GM03348 (cell line): ENCODE measurements at places on chromosomes 7 and 10.
A peak's percentile ranks its signal among the peaks of the same experiment; 100 is the strongest.

GRCh38 chr7:24981171-24981951 is 1.4 kb upstream of the OSBPL3 start:
- DNase-seq, result peak; percentile 76

DNA sequence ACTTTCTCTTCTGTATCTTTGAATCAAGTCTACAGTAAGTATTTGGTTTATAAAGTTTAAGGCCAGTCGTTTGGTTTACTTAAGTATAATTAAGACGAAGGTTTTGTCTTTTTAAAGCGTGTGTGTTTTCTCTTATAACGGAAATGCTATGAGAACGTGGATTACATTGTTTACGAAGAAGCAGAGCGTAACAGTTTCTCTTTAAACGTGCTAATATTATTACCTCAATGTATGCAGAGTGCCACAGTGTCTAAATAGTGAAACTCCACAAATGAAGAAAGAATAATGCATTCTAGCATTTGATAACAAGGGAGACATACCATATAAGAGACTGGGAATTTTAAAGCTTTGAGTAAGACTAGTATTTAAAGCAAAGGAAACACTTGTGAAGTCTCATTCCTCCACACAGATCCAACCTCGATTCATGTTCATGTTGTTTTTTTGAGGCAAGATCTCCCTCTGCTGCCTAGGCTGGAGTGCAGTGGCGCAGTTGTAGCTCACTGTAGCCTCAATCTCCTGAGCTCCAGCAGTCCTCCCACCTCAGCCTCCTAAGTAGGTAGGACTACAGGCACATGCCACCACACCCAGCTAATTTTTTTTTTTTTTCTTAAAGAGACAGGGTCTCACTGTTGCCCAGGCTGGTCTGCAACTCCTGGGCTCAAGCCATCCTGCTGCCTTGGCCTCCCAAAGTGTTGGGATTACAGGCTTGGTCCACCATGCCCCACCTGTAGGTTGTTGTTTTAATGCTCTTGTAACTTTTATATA is 75.1 kb downstream of the ANKRD61 start:
- DNase-seq, result peak; percentile 9

DNA sequence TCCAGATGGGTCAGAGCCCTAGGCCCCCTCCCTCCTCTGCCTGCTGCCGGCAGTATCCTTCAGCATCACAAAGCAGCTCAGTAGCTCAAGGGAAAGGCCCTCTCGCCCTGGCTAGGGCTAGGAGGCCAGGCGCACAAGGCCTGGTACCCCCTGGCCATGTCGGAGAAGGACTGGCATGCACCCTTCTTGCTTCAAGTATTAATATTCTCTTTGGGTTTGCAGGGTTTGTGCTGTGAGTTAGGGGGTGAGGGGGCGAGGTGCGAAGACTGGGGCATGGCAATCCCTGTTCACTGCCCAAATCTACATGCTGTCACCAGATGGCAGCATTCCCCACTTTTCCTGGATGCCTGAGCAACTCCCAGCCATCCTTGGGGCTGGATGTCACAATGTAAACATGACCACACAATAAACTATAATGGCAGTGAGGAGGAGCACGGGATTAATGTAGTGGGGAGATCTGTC is 105.2 kb downstream of the NEURL1 start:
- peak; percentile 87 for DNase-seq

DNA sequence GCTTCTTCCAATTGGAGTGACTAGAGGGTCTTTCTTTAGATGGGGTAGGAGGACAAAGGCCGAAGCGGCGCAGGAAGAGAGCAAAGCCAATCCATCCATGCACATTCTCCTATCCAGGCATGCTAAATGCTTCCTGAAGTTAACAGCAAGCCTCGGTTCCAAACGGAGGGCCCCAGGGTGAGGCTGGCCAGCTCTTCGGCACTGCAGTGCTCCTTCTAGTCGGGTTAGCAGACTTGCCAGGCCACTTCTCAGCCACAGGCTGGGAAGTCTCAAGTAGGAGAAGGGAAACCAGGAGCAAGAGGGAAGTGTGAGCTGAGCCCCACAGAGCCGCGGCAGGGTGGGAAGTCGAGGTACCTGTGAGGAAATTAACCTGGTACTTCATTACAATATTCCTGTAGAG is 253.8 kb upstream of the INHBA start:
- DNase-seq, result peak; percentile 32

GRCh38 chr10:99870123-99870730 is 87.8 kb downstream of the ABCC2 start:
- no peak for DNase-seq

GRCh38 chr10:103244666-103245271 is 918 bp upstream of the RPEL1 start:
- DNase-seq, result peak; percentile 91

DNA sequence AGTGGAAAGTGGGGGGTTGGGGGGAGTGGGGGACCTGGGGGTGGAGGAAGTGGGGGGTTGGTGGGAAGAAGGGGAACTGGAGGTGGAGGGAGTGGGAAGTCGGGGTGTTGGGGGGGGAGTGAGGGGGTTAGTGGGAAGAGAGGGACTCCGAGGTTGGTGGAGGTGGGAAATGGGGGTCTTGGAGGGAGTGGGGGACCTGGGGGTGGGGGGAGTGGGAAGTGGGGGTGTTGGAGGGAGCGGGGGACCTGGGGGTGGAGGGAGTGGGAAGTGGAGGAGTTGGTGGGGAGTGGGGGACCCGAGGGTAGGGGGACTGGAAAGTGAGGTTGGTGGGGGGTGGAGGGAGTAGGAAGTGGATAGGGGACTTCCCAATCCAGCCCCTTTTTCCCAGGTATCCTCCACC is 906 bp upstream of the MMD2 start:
- DNase-seq, result no peak

- DNase-seq, result peak; percentile 5
These were observed 17.4 kb downstream of the DDIT4 start for GRCh38 chr10:72291019-72291532.

- DNase-seq, result no peak
These were observed 9.7 kb upstream of the ANKRD7 start for GRCh38 chr7:118214833-118215182.

DNA sequence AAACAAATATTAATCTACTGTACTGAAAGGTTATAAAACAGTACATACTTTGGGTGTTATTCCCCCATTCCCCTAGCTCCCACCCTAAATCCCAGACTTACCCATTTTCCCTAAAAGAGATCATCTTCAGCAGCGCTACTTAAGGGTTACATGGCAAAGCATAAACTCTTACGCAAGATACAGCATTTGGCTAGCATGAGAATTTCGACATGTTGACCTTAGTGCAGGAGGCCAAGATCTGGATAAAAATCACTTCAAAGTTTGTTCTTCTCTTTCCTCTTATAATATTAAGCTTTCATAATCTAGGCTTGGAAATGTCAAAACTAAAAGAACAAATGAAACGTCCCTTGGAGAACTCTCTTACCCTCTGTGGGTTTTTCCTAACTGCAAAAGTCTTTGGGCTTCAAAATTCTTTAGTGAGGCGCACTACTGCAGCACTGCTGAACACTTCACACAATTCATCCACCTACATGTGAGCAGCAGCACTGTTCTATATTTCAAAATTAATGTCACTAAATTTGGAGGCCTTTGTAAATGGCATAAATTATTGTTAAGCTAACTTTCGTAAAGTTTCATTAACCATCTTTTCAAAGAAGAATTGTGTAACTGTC is 59.5 kb upstream of the PDLIM1 start:
- DNase-seq, result peak; percentile 40

DNA sequence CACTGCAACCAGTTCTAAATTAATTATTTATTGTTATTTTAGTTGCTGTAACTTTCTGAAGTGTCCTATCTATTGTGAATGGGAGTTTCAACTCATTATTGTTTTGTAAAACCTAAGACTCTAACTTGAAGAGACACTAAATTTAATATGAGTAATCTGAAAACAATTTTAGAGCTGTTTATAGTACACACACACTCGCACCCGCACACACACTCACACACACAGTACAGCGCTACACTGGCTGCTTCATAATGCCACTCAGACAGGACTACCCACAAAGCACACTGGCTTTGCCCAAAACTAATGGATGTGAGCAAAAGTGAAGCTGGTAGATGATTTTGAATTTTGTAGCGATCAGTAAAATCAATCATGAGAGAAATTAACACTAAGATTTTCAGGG is 238.9 kb upstream of the ETV1 start:
- DNase-seq, result no peak

GRCh38 chr10:98511876-98512275 is 65.1 kb upstream of the HPS1 start:
- DNase-seq, result no peak

GRCh38 chr10:43078175-43078985 is 1.5 kb downstream of the RET start:
- no peak for DNase-seq

- peak; percentile 43 for DNase-seq
These were observed 548 bp upstream of the BNIP3 start for GRCh38 chr10:131982185-131982756.

- no peak for DNase-seq
These were observed 157.3 kb downstream of the USP6NL start for GRCh38 chr10:11454160-11454559.

- no peak for DNase-seq
These were observed 256.6 kb downstream of the ZWINT start for GRCh38 chr10:56104487-56104886.

DNA sequence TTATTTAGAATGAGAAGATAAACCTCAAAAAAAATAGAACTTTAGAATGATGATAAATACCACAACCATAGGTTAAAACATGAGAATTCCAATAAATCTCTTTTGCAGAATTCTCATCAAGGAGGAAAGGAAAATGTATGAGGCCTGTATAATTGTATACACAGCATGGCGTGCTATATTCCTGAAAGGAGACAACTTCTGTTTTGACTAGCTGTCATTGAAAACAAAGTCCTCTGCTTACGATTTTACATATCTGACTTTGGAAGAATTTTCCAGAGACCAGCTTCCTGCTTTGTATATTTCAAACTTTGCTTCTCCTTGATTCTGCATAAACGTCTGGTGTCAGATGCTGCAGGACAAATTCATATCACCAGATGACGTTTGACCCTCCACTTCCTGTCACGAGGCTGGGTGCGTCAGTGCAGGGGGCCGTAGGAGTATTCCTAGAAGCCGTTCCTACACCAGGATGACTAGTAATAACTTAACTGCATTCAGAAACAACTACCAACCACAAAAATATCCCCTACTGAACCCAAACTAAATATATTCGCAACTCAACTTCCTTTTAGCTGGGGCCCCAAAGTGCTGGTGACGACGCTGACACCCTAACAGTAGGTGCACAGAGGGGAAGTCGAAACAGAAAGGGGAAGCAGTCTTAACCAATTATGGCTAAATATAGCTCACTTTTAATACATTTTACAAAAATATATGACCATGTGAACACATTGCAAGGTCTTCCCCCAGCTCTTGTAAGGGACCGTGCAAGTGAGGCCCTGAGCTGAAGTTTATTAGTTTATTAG is 178.6 kb upstream of the INHBA start:
- no peak for DNase-seq

GRCh38 chr10:43204943-43205671 is 61.8 kb downstream of the RASGEF1A start:
- peak; percentile 85 for DNase-seq

DNA sequence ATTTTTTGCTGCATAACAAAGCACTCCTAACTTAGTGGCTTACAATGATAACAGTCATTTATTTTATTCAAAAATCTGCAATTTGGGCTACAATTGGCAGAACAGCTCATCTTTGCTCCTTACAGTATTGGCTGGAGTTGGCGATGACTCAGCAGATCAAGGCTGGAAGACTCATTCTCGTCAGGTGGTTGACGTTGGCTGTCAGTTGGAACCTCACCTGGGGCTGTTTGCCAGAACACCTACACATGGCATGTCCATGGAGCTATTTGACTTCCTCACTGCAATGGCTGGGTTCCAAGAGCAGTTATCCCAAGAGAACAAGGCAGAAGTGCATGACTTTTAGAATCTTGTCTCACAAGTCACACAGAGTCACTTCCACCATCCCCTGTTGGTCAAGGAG is 75.1 kb downstream of the NOD1 start:
- no peak for DNase-seq

- no peak for DNase-seq
These were observed 880.0 kb upstream of the LRRTM3 start for GRCh38 chr10:66045859-66046258.

DNA sequence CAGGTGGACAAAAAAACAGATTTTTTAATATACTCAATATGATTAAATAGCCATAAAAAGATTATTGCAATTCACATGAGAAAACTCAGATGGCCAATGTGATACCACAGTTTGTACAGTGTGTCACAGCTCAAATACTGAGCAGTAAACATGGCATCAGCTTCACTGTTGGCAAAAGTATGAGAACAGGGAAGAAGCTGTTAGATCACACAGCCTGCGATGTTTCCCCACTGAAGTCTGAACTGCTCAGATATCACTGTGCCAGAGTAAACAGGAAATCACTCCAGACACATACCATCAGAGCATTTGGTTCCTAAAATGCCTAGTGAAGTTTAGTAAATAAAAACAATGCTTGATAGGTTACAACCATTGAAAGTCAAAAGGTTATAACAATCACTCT is 347.8 kb downstream of the ETV1 start:
- peak; percentile 33 for DNase-seq

DNA sequence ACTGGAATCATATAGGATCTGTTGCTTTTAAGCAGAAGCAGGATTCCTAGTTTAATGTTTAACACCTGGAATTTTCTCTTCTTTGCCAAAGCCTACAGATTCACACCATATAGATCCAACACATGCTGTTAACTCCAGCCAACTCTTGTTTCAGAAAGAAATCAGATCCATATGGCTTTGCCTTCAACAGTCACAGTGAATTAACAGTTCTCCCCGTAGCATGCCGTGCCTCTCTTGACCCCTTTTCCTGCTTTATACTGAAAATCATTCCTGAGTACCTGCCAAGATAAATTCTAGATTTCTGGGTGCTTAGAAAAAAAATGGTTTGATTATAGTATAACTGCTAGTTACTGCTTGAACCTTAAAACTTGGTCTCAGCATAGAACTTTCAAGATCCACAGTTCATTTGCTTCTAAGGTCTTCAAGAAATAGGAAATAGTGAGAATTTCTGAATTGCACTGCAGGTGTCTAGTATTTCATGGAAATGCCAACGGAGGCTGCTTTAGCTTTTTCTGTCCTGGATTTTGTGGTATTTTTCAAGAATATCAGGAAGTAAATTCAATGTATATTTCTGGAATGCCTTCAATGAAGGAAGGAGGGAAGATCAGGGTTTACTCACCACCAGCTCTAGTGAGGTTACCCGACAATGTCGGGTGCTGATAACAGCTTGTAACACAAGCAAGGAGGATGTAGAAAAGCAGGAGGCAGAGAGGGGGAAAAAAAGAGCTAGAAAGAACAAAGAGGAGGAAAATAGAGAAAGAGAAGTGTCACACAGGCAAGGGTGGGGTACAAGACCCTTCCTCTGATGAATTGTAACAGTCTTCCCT is 6.6 kb downstream of the AASS start:
- peak; percentile 15 for DNase-seq

GRCh38 chr10:51399840-51400239 is 299.6 kb downstream of the CSTF2T start:
- DNase-seq, result no peak

- DNase-seq, result no peak
These were observed 544.4 kb downstream of the SH2D4B start for GRCh38 chr10:81081887-81082620.
